ENCODE measurements at places on chromosomes 16 and 17.

DNA sequence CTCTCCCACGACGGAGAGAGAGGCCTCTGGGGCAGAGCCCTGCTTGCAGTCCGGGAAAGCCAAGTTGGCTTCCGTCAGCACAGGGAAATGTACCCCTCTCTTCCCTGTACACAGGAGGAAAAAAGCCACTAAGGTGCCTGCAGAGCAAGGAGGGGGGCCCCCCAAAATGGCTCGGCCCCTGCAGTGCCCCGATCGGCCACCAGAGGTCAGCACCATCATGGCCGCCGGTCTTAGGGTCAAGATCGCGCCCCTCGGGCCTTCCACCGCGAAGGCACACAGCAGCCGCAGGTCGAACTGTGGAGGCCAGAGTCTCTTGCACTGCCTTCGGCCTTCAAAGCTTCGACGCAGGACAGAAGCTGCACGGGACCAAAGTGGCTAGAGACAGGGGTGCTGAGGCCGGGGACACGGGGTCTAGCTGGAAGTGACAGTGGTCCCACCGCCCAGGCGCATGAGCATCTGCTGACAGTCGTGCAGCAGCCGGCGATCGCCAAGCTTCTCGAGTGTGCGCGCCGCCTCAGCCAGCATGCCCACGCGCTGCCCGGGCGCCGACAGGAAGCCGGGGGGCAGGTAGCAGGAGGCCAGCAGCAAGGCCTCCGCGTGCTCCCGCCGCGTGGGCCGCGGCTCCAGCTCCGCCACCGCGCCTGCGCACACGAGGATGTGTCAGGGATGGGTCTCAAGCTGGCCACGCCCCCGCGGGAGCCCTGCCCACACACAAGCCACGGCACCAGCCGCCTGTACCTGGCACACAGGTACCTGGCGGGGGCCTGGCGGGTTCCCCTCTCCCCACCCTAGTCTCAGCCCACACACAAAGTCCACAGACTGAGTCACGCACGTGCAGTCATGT, 24.4 kb downstream of the SREBF1 start:
- peak; percentile 44 for DNase-seq

DNA sequence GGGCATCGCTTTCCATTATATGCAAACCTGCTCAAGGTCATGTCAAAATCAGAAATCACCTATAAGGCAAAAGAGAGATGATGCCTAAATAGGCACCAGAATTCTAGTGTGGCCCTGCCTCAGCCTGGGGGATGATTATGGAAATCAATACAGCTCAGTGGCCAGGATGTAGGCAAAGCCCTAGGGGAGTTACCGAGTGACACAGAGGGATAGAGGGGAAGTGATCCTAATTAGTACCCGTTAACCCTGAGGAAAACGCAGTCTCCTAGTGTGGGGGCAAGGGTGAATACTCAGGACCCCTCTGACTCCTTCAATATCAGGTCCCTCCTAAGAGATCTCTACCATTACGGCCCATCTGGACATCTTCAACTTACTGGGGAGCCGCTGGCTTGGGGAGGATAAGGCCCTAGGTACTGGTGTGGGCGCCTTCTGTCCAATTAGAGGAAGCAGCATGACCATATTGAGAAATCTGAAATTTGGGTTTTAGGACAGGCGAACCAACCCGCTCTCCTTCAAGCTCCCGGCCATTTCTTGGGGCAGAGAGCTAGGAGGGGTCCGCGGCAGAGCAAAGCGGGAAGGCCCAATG, 725 bp downstream of the NT5C3B start:
- DNase-seq: no peak

DNA sequence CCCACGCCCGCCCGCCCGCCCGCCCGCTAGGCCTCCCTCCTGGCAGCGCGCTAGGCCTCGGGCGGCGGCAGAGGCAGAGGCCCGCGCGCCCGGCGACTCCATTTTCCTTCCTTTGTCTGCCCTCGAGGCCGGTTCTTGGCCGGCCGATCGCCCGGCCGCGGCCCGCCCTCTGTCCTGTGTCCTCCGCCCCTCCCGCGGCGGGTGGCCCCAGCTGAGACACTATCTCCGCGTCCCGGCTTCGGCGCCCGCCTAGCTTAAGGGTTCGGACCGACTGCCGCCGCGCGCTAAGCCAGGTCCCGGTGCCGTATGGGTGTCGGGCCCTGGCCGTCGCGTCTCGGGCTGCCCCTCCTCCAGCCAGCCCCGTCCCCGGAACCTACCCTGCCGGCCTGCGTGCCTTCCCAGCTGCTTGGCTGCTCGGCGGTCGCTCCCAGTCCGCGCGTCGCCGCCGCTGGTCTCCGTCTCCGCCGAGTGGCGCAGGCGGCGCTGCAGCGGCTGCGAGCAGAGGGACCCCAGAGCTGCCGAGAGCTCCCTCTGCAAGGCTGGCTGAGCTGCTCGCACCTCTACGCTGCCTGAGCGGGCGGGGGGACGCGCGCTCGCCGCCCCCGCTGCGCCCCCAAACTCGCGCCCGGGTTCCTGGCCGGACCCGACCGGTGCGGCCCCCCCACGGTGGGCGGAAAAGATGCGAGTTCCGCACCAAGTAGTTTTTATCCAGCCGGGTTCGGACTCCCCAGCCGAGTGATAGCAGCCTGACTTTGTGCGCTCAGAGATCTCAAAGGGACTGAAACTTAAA, 787 bp downstream of the CTCF start:
- peak; percentile 23 for DNase-seq

GRCh38 chr16:26050472-26050871, 358.7 kb downstream of the HS3ST4 start:
- DNase-seq: no peak

DNA sequence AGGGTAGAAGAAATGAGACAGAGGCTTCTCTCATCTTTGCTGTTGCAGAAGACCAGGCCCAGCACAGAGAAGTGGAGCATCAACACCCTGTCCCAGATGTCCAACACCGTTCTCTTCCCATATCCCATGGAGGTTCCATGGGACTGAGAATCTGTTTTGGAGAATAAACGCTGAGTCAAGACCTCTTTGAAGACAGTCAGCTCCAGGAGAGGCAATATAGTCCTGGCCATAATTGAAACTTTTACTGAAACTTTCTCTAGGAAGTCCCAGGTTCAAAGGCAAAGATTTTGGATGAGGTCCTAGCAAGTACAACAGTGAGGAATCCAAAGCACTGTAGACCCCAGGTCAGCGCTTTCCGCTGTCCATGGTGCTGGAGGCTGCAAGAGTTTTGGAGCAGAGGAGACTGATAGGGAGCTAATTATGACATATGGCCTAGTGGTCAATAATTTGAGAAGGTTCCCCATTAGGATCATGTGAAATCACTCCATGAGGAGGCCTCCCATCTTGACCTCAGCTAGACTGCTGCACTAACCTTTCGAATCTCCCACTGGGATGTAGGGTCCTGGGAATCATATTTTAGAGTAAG, 36.0 kb downstream of the OSBPL7 start:
- no peak for DNase-seq

GRCh38 chr17:28853295-28853694, 1.5 kb upstream of the ERAL1 start:
- DNase-seq: no peak

- DNase-seq: no peak
These were observed 36.7 kb downstream of the SALL1 start for GRCh38 chr16:51114382-51114781.

GRCh38 chr17:1076299-1076981, 79.5 kb downstream of the TIMM22 start:
- no peak for DNase-seq

- no peak for DNase-seq
These were observed 44.1 kb upstream of the ACSF3 start for GRCh38 chr16:89049484-89050118.

- no peak for DNase-seq
These were observed 4.8 kb upstream of the ATXN7L3 start for GRCh38 chr17:44204441-44204882.

DNA sequence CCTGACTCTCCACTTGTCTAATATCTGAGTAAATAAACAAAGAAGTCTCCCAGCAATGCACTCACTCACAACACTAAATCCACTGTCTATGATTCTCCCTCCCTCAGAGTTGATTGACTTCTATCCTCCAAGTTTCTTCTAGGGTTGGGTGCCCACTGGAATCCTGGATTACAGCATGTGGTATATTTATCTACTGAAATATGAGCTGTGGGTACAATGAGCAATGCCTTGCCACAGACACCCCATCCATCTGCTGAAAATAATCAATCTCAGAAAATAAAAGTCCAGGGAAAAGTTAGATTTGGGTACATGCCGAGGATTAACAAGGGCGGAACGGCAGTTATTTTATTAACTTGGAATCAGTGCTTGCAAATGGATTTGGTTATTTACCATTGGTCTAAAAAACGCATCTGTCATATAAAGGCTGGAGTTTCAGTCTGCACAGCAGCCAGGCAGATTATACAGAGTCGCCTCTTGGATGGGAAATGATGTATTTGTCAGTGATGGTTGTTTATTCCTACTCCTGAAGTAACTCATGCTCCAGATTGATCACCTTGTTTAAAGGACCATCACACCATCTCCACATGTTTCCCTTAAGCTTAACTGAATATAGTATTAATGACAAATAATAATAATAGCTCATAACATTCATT, 193.9 kb upstream of the SOX9 start:
- no peak for DNase-seq

- DNase-seq: no peak
These were observed 1.3 kb upstream of the RAB11FIP3 start for GRCh38 chr16:424033-424622.

- no peak for DNase-seq
These were observed 235.1 kb downstream of the CEP112 start for GRCh38 chr17:65956814-65957213.

- no peak for DNase-seq
These were observed 27.2 kb downstream of the ABCC3 start for GRCh38 chr17:50661795-50662391.

DNA sequence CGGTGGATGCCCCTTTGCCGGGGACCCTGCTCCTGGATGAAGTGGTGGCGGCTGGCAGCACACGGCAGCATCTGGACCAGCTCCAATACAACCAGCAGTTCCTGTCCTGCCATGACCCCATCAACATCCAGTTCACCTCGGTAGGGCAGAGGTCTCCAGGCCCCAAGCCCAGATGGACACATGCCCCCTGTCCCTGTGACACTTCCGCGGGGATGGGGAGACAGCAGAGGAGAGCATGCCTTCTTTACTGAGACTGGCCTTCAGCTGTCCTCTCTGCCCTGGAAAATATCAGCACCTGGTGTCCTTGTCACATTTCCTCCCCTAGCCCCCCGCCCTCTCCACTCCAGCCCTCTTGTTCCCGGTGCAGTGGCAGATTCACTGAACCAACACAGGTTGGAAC, 6.2 kb downstream of the CHAD start:
- no peak for DNase-seq

- DNase-seq: no peak
These were observed 21.6 kb downstream of the LASP1 start for GRCh38 chr17:38891441-38891840.

- DNase-seq: no peak
These were observed 23.8 kb downstream of the EZH1 start for GRCh38 chr17:42720996-42721583.

DNA sequence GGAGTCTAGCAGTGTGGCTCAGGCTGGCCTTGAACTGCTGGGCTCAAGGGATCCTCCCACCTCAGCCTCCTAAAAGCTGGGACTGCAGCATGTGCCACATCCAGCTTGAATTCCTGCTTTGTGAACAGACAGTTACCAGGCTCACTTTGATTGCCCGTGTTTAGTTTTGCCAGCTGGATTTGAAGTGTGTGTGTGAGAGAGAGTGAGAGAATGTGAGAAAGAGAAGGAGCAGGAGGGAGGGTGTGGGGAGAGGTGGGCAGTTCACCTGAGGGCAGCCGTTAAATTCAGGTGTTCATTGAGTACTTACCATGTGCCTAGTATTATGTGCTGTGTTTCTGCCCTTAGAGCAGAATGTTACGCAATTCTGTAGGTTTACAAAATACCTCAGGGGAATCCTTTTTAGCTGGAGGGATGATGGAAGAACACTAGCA, 4.7 kb downstream of the DUSP14 start:
- no peak for DNase-seq

- no peak for DNase-seq
These were observed 3.0 kb upstream of the PIPOX start for GRCh38 chr17:29039764-29040598.

DNA sequence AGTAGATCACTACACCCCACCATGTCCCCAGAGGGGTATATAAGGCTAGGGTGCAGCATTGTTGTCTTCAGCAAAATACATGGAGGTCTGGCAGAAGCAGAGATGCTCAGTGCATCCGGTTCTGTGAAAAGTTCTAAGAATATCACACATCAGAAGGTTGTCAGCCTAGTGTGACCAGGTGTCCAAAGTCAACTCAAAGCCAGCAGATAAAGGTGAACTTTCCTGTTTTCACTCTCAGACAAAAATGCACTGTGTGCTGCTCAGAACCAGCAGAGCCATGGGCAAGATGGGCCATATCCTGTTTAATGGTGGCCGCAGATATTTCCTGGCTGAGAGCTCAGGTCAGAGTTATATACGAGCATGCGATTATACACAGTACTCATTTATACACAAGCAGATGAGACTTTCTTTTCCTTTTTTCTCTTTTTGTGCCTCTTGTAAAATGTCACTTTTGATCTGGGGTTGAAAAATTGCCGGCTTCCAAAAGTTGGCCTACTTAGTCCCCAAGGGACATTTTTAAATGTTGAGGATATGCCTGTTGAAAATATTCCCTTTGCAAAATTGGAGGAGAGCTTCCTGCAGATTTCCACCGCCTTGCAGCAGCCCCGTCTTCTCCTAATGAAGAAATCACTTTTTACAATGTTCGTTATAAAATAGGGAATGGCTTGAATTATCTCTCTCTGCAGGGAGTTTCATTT, 425.6 kb upstream of the SALL1 start:
- DNase-seq: no peak

- no peak for DNase-seq
These were observed 118.9 kb upstream of the CHMP6 start for GRCh38 chr17:80872501-80873306.

GRCh38 chr17:80751946-80752581, 207.4 kb downstream of the RPTOR start:
- no peak for DNase-seq

DNA sequence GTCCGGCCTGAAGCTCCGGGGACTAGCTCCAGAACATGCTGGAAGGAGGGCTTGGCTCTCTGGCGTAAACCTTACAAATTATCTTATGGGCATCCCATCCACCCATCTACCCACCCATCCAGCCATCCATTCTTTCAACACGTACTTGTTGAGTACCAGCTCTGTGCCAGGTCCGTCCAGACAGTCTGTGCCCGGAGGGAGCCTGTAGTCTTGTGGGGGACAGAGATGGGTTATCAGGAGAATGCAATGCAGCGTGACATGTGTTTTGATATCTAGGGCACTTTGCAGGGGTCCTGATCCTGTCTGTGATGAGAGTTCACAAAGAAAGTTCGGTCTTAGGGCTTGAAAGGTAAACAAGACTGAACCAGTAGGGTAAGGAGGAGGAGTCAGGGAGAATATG, 4.1 kb upstream of the SLC13A2 start:
- no peak for DNase-seq

GRCh38 chr17:5708344-5708743, 124.0 kb upstream of the NLRP1 start:
- no peak for DNase-seq
